ENCODE measurements at places on chromosomes 1 and 21.

DNA sequence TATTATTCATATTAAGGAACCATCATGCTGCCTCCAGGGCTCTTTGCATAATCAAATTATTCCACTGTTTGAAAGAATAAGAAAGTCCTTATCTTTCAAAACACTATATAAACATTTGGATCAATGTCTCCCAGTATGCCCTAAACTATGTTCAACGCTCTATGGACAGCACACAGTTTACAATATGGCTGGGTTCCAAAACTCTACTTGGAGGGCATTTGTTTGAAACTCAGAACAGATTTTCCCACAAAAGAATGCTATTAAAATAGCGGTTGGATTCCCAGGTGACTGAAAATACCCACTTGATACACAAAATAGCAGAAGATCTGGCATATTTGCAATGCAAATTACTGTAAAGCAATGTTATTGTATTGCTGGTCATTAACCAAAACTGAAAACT lies 3.2 kb downstream of the HAO2 start:
- H3K36me3 ChIP-seq, result no peaks in the 10 kb centered on the region
- DNase-seq, result no peak
- no peak overlapping the region for H3K27ac ChIP-seq
- no peaks in the 10 kb centered on the region for H3K4me1 ChIP-seq
- H3K27me3 ChIP-seq, result peaks cover 2% of the 10 kb centered on the region

DNA sequence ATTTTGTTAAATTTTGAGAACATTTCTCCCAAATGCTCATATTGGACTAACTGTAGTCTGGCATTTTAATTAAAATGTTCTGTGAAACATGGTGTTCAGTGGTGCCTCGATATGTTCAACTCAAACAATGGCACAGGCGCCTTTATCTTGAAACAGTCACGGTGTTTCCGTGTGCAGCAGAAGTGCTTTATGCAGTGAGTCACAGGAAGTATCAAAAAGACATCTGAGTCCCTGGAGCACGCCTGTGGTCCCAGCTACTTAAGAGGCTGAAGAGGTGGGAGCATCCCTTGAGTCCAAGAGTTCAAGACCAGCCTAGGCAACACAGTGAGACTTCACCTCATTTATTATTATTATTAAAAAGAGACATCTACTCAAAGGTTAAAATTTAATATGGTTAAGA lies 52.2 kb downstream of the GREM2 start:
- H3K4me3 ChIP-seq, result no peak overlapping the region
- no peaks in the 10 kb centered on the region for H3K4me1 ChIP-seq
- no peak overlapping the region for H3K27ac ChIP-seq
- no peak for DNase-seq

- no peak for DNase-seq
- H3K4me3 ChIP-seq, result no peak overlapping the region
- no peaks in the 10 kb centered on the region for H3K36me3 ChIP-seq
- H3K4me1 ChIP-seq, result no peaks in the 10 kb centered on the region
- H3K27me3 ChIP-seq, result no peaks in the 10 kb centered on the region
These were observed 230.1 kb downstream of the TRABD2B start for GRCh38 chr1:47766832-47767740.

GRCh38 chr1:84268346-84268745 lies 33.2 kb upstream of the SAMD13 start:
- no peaks in the 10 kb centered on the region for H3K4me1 ChIP-seq
- DNase-seq, result no peak
- no peaks in the 10 kb centered on the region for H3K27me3 ChIP-seq

- H3K4me1 ChIP-seq, result no peaks in the 10 kb centered on the region
- H3K36me3 ChIP-seq, result no peaks in the 10 kb centered on the region
- H3K4me3 ChIP-seq, result no peak overlapping the region
- no peaks in the 10 kb centered on the region for H3K27me3 ChIP-seq
- DNase-seq, result no peak
These were observed 566.8 kb upstream of the B3GALT2 start for GRCh38 chr1:193753038-193753756.

GRCh38 chr1:39063775-39064174 lies 37.6 kb downstream of the NDUFS5 start:
- no peaks in the 10 kb centered on the region for H3K4me1 ChIP-seq
- no peak overlapping the region for H3K27ac ChIP-seq
- H3K27me3 ChIP-seq, result no peaks in the 10 kb centered on the region

DNA sequence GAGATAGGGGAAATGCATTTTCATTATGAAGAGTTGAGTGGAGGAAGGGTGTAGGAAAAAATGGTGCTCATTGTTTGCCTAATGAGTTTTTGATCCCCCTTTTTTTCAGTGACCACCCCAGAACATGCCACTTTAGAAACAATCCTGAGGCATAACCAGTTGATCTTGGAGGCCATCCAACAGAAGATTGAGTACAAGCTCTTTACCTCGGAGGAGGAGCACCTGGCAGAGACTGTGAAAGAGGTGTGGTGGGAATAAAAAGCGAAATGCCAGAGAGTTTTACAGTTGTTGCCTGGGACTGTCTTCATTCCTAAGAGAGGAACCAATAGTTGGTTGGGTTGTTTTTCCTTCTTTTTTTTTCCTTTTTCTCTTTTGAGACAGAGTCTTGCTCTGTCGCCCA lies 54.3 kb upstream of the EPHA8 start:
- no peaks in the 10 kb centered on the region for H3K4me1 ChIP-seq
- no peaks in the 10 kb centered on the region for H3K27me3 ChIP-seq
- no peak for DNase-seq

DNA sequence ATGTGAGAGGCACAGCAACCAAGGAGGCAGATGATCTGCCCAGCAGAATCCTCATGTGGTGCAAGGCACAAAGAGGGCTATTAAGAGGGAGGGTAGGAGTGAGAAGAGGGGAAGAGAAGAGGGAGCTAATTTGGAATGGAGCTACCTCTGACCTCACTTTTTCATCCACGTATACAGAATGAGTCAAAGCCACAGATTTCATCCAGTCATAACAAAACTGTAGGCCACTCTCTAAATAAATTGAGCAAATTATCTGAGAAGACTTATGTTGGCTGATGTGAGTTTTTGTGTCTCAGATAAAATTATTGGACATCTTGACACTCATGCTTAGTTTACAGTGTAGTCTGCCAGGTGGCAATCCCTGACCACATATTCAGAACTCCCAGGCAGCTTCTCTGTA lies 325.6 kb downstream of the TTLL7 start:
- no peak overlapping the region for H3K27ac ChIP-seq
- DNase-seq, result no peak
- no peaks in the 10 kb centered on the region for H3K36me3 ChIP-seq
- no peak overlapping the region for H3K4me3 ChIP-seq
- H3K4me1 ChIP-seq, result no peaks in the 10 kb centered on the region

- H3K4me3 ChIP-seq, result no peak overlapping the region
- H3K27me3 ChIP-seq, result no peaks in the 10 kb centered on the region
- no peaks in the 10 kb centered on the region for H3K36me3 ChIP-seq
- no peaks in the 10 kb centered on the region for H3K4me1 ChIP-seq
These were observed 44.2 kb upstream of the IRF2BP2 start for GRCh38 chr1:234654002-234654733.

DNA sequence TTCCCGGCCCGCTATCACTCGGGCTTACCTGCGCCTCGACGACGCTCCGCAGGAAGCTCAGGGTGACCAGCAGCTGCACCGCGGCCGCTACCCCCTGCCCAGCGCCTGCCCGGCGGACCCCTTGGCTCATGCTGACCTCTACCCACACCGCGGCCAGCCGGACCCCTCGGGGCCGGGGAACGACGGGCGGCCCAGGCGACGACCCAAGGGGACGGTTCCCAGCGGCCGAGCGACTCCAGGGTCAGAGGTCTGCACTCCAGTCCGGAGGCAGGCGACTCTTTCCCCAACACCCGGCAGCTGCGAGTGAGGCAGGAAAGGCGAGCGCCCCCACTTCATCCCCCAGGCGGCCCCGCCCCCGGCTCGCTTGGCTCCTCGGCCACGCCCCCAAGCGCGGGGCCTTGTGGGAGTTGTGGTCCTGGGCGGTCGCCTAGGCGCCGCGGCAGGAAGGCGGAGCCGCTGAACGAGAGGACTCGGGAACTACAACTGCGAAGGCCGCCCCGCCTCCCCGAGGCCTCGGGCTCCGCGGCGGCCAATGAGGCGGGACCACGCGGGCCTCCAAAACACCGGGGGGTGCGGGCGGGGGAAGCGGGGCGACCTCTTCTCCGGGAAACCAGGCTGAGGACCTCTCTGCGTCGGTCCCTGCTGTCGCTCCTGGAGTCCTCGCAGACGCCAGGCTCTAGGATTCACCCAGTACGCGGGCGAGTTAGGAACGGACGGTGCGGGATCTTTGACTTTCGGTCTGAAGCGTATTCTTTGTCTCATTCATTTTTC lies at the start of gene ERO1B:
ERO1B (minus strand) TSS at position 305 of the 771 bp plus-strand sequence; CDS start at position 130, 175 bp downstream.
- peak; percentile 98 for DNase-seq
- H3K27ac ChIP-seq, result peak within 1 kb of the TSS; percentile 90

DNA sequence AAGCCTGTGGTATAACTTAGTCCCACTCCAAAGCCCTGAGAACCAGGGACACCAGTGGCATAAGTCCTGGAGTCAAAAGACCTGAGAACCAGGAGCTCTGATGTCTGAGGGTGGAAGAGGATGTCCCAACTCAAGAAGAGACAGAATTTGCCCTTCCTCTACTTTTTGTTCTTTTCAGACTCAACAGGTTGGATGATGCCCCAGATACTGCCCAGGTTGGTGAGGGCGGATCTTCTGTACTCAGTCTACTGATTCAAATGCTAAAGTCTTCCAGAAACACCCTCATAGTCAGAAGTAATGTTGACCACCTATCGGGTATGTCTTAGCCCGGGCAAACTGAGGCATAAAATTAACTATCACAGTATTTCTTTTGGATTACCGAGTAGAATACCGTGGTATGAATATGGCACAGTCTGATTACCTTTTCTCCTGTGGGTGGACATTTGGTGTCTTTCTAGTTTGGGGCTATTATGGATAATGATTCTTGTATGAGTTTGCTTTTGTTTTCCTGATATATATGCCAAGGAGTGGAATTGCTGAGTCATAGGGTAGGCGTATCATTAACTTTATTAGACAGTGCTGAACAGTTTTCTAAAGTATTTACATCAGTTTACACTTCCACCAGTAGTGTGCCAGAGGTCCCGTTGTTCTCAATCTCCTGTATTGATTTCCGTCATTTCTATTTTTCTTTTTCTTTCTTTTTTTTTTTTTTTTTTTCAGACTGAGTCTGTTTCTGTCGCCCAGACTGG lies 3.2 kb upstream of the CHAF1B start:
- no peaks in the 10 kb centered on the region for H3K27me3 ChIP-seq
- no peak for DNase-seq
- no peak overlapping the region for H3K4me3 ChIP-seq
- peaks cover 11% of the 10 kb centered on the region for H3K36me3 ChIP-seq
- H3K4me1 ChIP-seq, result peaks cover 10% of the 10 kb centered on the region

GRCh38 chr1:180815188-180815587 lies 97.5 kb upstream of the KIAA1614 start:
- no peaks in the 10 kb centered on the region for H3K4me1 ChIP-seq
- no peak for DNase-seq
- H3K36me3 ChIP-seq, result peaks cover 2% of the 10 kb centered on the region
- H3K27me3 ChIP-seq, result no peaks in the 10 kb centered on the region
- no peak overlapping the region for H3K4me3 ChIP-seq
- H3K27ac ChIP-seq, result no peak overlapping the region

GRCh38 chr1:230211436-230212145 lies 144.6 kb downstream of the GALNT2 start:
- H3K27ac ChIP-seq, result no peak overlapping the region
- no peak overlapping the region for H3K4me3 ChIP-seq
- H3K36me3 ChIP-seq, result no peaks in the 10 kb centered on the region

GRCh38 chr1:53330819-53331218 lies 2.9 kb upstream of the LRP8 start:
- H3K4me1 ChIP-seq, result peaks cover 18% of the 10 kb centered on the region
- H3K36me3 ChIP-seq, result no peaks in the 10 kb centered on the region
- H3K4me3 ChIP-seq, result no peak overlapping the region
- no peak for DNase-seq
- no peaks in the 10 kb centered on the region for H3K27me3 ChIP-seq
- H3K27ac ChIP-seq, result no peak overlapping the region

DNA sequence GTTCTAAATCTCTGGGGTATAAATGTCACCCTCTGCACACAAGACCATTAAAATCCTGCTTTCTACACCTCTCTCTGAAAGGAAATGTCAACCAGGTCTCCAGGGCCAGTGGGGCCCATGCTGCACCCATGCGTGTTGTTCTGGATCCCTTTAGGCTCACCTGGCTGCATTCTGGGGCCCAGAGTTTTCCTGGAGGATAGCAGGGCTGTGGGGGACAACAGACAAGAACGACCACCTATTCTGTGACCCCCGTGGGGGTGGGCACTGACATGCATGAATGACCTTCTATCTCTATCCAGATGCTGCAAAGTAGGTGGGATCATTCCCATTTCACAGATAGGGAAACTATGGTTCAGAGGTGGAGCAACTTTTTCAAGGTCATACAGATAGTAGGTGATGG lies 41.6 kb downstream of the TNNT2 start:
- H3K4me3 ChIP-seq, result no peak overlapping the region
- DNase-seq, result no peak
- H3K4me1 ChIP-seq, result no peaks in the 10 kb centered on the region
- no peak overlapping the region for H3K27ac ChIP-seq
- H3K36me3 ChIP-seq, result no peaks in the 10 kb centered on the region
- H3K27me3 ChIP-seq, result no peaks in the 10 kb centered on the region

DNA sequence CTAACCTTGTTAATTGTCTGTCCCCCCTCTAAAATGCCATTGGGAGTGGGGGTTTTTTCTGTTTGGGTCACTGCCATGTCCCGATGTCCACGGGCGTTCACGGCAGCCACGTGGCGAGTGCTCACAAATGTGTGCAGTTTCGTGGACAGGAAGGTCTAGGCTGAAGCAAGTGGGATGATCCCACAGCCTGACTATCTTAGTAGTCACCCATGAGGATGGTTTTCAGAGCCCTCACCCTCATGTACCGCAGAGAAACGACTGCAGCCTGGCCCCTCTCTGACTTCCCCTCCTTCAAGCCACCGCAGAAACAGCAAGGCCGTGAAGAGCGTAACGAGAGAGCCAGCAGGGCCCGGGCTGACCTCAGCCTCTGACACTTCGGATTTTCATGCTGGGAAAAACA lies 52.3 kb upstream of the COX20 start:
- H3K27ac ChIP-seq, result no peak overlapping the region
- DNase-seq, result no peak
- H3K27me3 ChIP-seq, result no peaks in the 10 kb centered on the region
- H3K4me3 ChIP-seq, result no peak overlapping the region
- H3K4me1 ChIP-seq, result no peaks in the 10 kb centered on the region

- no peaks in the 10 kb centered on the region for H3K36me3 ChIP-seq
- H3K4me3 ChIP-seq, result no peak overlapping the region
- H3K27me3 ChIP-seq, result no peaks in the 10 kb centered on the region
- peaks cover 13% of the 10 kb centered on the region for H3K4me1 ChIP-seq
- DNase-seq, result no peak
These were observed 11.7 kb upstream of the CD101 start for GRCh38 chr1:116989835-116990234.

GRCh38 chr1:207918011-207918410 lies 7.1 kb upstream of the CD34 start:
- DNase-seq, result no peak
- H3K36me3 ChIP-seq, result no peaks in the 10 kb centered on the region
- H3K4me3 ChIP-seq, result no peak overlapping the region

GRCh38 chr1:6447818-6448748 lies 17.9 kb downstream of the TNFRSF25 start:
- no peak for DNase-seq
- H3K4me3 ChIP-seq, result no peak overlapping the region
- H3K27me3 ChIP-seq, result peaks cover 82% of the 10 kb centered on the region

GRCh38 chr1:219778110-219778509 lies 150.2 kb downstream of the SLC30A10 start:
- DNase-seq, result no peak
- no peaks in the 10 kb centered on the region for H3K4me1 ChIP-seq
- no peak overlapping the region for H3K27ac ChIP-seq
- no peak overlapping the region for H3K4me3 ChIP-seq

All from common myeloid progenitor, CD34-positive (primary cell).